ENCODE measurements at places on chromosomes 6 and 20.

DNA sequence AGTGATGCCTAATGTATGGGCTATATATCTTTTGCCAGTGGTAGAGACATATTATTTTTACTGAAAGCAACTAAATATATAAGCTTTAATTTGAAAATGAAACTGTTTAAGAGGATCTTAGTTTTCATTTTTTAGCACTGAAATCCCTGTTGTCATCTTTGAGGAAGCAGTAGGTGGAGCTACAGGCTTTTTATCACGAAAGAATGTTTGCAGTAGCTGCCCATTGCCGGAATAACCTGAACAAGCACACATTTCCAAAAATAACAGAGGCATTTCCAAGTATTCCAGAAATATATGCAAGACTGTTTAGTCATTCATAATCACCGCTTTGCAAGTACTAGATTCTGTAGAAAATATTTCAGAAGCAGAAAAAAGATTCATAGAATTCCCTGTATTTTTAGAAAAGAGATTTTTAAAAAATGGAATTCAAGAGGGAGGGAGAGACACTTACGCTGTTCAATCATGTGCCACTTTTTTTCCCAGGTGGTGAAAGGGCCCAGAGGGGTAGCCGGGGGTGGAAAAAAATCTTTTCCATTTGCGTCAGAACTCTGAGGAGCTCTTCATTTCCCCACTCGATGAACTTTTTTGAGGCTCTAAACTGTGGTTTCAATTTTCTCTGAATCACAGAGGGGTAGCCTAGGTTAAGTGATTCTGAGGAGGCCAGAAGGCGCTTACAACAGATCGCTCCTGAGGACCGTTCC, 142.5 kb upstream of the FERMT1 start:
- peak; percentile 56 for DNase-seq

- DNase-seq = no peak
Observed at GRCh38 chr6:47306887-47307286, 2.8 kb downstream of the TNFRSF21 start.

DNA sequence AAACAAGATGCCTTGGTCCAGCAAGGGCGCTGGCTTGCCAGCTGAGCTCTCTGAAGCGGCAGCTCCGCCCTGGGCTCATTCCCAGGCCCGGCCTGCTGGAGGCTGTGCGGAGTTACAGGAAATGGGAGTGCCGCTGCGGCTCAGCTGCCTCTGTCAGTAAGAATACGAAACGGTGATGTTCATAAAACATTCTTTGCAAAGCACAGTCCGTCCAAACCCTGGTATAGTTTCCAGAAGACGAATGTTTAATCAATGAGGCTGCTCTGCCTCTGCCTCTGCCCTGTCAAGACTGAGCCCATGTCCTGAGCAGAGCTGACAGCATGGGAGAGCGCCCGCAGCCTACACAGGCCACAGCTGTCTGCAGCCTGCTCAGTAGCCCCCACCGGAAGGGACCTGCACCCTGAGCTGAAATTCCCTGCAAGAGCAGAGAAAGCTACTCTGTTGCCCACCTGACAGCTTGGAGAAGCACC, 153.3 kb upstream of the SNX9 start:
- no peak for DNase-seq

DNA sequence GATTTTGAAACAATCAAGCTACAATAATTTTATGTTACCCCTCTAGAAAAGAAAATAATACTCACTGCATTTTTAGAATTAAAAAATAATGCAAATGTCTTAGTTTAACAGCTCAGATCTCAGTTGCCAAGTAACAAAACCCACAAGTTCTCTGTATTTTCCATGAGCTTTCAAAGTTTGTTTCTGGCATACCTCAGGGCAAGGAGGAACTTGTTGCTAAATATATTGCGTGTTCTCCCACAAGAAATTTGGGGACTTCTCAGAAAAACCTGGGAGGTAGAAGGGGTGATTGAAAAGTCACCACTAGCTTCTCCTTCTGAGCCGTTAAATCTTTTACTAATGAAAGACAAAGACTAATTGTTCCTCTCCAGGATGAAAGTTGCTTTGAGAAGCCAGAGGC, 236.8 kb upstream of the MARCKS start:
- no peak for DNase-seq

All from NCI-H1105 treated with DMSO at 0.1 percent for 48 hours (cell line).